ENCODE measurements at places on chromosomes 16 and 17.

DNA sequence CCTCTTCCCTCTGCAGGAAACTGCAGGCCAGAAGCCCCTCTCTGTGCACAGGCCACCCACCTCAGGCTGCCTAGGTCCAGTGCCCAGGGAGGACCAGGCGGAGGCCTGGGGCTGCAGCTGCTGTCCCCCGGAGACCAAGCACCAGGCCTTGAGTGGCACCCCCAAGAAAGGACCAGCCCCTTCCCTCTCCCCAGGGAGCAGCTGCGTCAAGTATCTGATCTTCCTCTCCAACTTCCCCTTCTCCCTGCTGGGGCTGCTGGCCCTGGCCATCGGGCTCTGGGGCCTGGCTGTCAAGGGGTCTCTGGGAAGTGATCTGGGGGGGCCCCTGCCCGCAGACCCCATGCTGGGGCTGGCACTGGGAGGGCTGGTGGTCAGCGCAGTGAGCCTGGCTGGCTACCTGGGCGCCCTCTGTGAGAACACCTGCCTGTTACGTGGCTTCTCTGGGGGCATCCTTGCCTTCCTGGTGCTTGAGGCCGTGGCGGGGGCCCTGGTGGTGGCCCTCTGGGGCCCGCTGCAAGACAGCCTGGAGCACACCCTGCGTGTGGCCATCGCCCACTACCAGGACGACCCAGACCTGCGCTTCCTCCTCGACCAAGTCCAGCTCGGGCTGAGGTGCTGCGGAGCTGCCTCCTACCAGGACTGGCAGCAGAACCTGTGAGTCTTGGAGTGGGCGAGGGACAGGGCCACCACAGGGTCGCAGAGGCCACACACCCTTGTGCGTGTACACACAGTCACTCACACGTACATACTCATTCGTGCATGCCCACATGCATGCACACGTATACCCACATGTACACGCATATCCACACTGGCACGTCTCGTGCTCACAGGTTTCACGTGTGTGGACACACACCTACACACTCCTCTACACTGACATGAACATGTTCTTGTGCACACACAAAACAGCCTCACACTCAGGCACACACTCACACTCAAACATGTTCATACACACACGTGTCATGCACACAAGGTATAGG is 8.3 kb downstream of the TSPAN10 start:
- H3K27ac ChIP-seq, result no peak overlapping the region
- H3K4me1 ChIP-seq, result no peaks in the 10 kb centered on the region
- no peak overlapping the region for H3K4me3 ChIP-seq
- no peak for DNase-seq
- no peaks in the 10 kb centered on the region for H3K27me3 ChIP-seq
- H3K36me3 ChIP-seq, result no peaks in the 10 kb centered on the region

DNA sequence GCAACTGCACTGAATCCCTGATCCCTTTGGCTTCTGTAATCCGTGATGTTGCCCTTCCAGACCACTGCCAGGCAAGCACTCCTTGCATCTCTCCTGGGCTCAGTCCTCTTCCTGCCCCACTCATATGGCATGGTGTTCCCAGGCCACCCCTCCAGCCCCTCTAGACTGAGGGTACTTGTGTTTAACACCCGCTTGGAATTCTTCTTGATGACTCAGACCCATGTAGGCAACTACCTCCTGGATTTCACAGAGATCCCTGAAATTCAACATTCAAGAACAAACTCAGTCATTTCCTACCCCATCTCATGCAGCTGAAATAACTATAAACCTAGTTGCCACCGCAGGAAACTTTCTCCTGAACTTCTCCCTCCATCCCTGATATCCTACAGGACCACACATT is 541.9 kb upstream of the CDH11 start:
- no peak for DNase-seq
- H3K27ac ChIP-seq, result no peak overlapping the region
- H3K4me1 ChIP-seq, result no peaks in the 10 kb centered on the region

DNA sequence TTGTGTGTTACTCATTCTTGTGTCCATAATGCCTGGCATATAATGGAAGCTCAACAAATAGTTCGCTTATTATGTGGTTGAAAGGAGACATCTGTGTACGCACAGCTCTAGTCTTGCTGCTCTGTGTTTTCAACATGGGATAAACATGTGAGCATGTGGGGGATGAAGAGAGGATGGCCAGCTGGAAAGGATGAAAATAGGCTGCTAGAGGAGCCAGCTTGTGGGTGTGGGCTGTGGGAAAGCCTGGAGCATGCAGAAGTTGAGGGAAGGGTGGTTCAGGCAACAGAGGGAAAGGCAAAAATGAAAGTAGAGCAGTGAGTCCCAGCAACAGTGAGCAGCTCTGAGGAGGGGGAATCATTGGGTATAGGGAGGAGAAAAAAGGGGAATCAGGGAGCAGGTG is 324.6 kb upstream of the CDH11 start:
- no peaks in the 10 kb centered on the region for H3K4me1 ChIP-seq
- DNase-seq, result no peak
- no peaks in the 10 kb centered on the region for H3K27me3 ChIP-seq
- no peak overlapping the region for H3K27ac ChIP-seq

- DNase-seq, result no peak
- H3K27me3 ChIP-seq, result no peaks in the 10 kb centered on the region
- no peaks in the 10 kb centered on the region for H3K4me1 ChIP-seq
- H3K36me3 ChIP-seq, result no peaks in the 10 kb centered on the region
Measured at GRCh38 chr17:50163843-50164696, 1.7 kb upstream of the SGCA start.

GRCh38 chr17:65057531-65058090 is 1.1 kb upstream of the GNA13 start:
- DNase-seq, result no peak
- no peaks in the 10 kb centered on the region for H3K27me3 ChIP-seq
- no peaks in the 10 kb centered on the region for H3K4me1 ChIP-seq
- peak overlapping the region; percentile 98 for H3K27ac ChIP-seq
- peaks cover 7% of the 10 kb centered on the region for H3K36me3 ChIP-seq

DNA sequence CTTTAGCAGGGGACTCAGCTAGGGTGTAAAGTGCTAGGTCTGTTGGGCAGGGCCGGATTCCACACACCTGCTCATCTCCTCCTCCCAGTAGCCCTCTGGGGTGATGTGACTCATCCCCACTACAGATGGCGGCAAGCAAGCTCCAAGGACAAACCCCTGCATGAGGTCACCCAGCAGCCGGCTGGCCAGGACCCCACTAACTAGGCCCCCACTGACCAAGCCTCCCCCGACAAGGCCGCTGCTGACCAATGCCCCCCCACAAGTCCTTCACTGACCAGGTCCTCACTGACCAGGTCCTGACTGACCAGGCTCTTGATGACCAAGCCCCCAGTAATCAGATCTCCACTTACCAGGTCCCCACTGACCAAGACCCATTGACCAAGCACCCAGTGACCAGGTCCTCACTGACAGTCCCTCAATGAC is 36.7 kb downstream of the TNFRSF13B start:
- no peaks in the 10 kb centered on the region for H3K4me1 ChIP-seq
- peak; percentile 43 for DNase-seq
- no peaks in the 10 kb centered on the region for H3K36me3 ChIP-seq
- no peaks in the 10 kb centered on the region for H3K27me3 ChIP-seq

DNA sequence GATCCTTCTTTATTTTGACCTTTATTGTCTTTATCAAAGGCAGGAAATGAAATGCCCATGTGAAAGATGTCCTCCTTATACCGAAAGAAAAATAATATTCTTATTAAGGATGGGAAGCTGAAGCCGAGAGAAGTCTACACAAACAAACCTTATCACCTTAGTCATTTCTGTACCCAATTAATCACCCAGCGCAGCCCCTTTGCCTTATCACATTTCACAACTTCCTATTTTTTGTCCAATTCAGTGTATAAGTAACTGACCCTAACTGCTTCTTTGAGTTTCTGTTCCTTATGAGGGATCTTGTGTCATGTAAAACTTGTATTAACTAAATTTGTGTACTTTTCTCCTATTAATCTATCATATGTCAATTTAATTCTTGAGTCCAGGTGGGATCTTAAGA is 16.4 kb upstream of the CCL23 start:
- no peak overlapping the region for H3K27ac ChIP-seq
- H3K4me1 ChIP-seq, result no peaks in the 10 kb centered on the region
- DNase-seq, result no peak
- H3K36me3 ChIP-seq, result no peaks in the 10 kb centered on the region

- H3K27ac ChIP-seq, result no peak overlapping the region
- no peaks in the 10 kb centered on the region for H3K27me3 ChIP-seq
- DNase-seq, result no peak
- no peak overlapping the region for H3K4me3 ChIP-seq
- H3K4me1 ChIP-seq, result peaks cover 11% of the 10 kb centered on the region
Measured at GRCh38 chr17:76673729-76674128, 30.2 kb upstream of the ST6GALNAC1 start.

GRCh38 chr16:48408688-48409087 is 23.5 kb upstream of the SIAH1 start:
- peak; percentile 68 for DNase-seq
- H3K36me3 ChIP-seq, result no peaks in the 10 kb centered on the region
- no peak overlapping the region for H3K27ac ChIP-seq
- H3K4me1 ChIP-seq, result no peaks in the 10 kb centered on the region
